Stimulated activated CD8-positive, alpha-beta memory T cell treated with anti-CD3 and anti-CD28 coated beads, Interleukin-4, amount 100 ng/mL, for 1 hour (primary cell): ENCODE measurements at places on chromosomes 16 and 17.

GRCh38 chr16:10828851-10829366 lies 10.3 kb upstream of the TVP23A start:
- no peak for DNase-seq

DNA sequence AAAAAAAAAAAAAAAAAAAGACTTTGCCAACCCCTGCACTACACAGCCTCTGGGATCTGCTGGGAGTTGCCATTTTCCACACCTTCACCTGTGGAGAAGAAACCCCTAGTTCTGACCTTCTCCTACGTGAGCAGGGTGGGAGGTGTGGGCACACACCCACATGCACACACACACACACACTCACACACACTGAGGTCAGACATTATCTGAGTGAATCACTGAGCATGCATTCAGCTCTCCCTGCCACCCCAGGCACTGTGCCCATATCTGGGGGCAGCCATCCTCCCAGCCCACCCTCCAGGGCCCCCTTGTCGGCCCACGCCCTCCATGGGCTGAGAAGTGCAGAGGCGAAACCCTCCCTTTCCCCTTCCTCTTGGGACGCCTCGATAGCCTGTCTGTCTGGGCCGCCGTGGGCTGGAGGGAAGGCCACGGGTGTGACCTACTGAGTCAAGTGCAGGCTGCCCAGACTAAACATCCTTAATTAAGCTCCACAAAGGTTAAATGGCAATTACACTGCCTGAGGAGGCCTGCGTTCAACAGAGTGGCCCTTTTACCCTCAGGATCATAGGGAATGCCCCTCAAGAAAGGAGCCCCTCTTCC lies 143.8 kb downstream of the C16orf95 start:
- no peak for DNase-seq

- DNase-seq: no peak
Measured at GRCh38 chr16:53068423-53068833, 13.6 kb downstream of the CHD9 start.

DNA sequence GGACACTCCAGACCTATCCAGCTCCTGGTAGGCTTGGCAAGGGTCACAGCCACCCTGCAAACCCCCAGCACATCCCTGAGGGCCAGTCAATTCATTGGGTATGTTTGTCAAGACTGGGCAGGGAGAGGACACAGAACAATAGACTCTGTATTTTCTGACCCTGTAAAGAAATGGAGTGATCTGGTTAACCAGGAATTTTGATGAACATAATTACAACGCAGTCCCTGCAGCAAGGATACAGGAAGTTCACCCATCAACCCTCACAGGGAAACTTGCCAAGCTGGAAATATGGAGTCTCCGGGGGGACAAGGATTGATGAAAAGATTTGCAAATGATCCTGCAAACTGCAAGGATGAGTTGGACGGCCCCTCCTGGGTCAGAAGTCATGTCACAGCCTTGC lies 126.1 kb upstream of the RCVRN start:
- DNase-seq: no peak
